Activated naive CD8-positive, alpha-beta T cell treated with anti-CD3 and anti-CD28 coated beads for 36 hours (primary cell): ENCODE measurements at places on chromosomes 16 and 17.

- no peak for DNase-seq
- H3K27me3 ChIP-seq = peaks cover 10% of the 10 kb centered on the region
- H3K36me3 ChIP-seq = no peaks in the 10 kb centered on the region
- peaks cover 2% of the 10 kb centered on the region for H3K4me1 ChIP-seq
- no peak overlapping the region for H3K27ac ChIP-seq
- no peak overlapping the region for H3K4me3 ChIP-seq
Measured at GRCh38 chr17:62821189-62822079, 13.3 kb upstream of the MARCHF10 start.

DNA sequence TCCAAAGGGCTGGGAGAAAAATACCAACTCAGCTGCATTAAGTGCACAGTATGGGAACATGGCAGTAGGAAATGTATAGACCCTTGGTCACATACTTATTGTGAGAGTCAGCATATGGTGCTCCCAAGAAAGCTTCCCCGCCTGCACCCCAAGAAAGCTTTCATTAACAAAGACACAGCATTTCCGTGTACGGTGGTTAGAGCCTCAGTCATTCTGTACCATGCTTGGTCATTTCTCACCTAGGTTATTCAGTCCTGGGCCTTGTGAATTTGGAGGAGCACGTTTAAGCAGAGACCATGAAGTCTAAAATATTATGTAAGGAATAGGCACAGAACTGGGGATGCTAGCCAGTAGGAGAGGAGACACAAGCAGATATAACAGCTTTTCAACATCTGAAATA is 56.1 kb downstream of the ESRP2 start:
- H3K4me1 ChIP-seq = peaks cover 14% of the 10 kb centered on the region
- DNase-seq = no peak
- peaks cover 43% of the 10 kb centered on the region for H3K36me3 ChIP-seq

- H3K4me1 ChIP-seq = no peaks in the 10 kb centered on the region
- no peaks in the 10 kb centered on the region for H3K36me3 ChIP-seq
- H3K4me3 ChIP-seq = no peak overlapping the region
- no peak for DNase-seq
- H3K27ac ChIP-seq = no peak overlapping the region
Measured at GRCh38 chr16:66678337-66678736, 18.2 kb downstream of the CMTM4 start.

DNA sequence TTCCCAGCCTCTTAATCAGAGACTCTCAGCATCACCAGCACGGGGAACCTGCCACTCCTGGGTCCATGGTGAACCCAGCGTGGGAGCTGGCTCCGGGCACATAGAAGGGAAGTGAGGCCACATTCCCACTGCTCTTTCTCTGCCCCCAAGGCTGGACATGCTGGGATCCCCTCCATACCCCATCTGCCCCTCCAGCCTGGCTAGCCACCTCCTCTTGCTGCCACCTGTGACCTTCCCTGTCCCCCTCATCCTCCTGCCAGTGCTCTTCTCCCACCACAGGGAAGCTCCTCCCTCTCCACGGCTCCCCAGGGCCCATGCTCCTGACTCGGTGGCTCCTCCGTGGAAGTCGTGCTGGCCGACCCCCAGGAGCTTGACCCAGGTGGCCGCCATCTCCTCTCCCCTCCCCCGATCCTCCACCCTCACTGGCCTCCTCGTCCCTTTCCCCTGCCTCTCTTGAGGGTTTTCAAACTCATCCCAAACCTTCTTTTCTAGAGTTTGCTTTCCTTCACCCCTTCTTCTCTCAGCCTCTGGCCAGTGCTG is 139.1 kb upstream of the CHMP6 start:
- H3K4me3 ChIP-seq = no peak overlapping the region
- peak overlapping the region; percentile 62 for H3K27ac ChIP-seq
- peaks cover 53% of the 10 kb centered on the region for H3K4me1 ChIP-seq
- no peak for DNase-seq

GRCh38 chr16:47657977-47658376 is 196.8 kb downstream of the PHKB start:
- H3K4me1 ChIP-seq = no peaks in the 10 kb centered on the region
- peaks cover 41% of the 10 kb centered on the region for H3K36me3 ChIP-seq
- no peaks in the 10 kb centered on the region for H3K27me3 ChIP-seq
- H3K27ac ChIP-seq = no peak overlapping the region

DNA sequence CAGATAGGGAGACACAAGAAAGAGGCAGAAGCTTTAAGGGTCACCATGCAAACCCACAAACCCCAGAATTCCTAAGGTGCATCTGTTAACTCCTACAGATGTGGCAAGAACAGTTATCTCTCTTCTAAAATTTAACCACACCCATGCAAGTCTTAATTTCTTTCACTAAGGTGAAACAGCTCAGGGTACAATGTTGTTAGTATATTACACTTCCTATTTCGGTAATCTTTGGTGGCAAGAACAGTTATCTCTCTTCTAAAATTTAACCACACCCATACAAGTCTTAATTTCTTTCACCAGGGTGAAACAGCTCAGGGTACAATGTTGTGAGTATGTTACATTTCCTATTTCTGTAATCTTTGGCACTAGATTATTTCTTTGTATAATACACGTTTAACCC is 6.6 kb downstream of the CCL23 start:
- peaks cover 10% of the 10 kb centered on the region for H3K27me3 ChIP-seq
- no peak overlapping the region for H3K4me3 ChIP-seq
- no peak for DNase-seq
- no peaks in the 10 kb centered on the region for H3K4me1 ChIP-seq

GRCh38 chr17:71764505-71764904 is 356.3 kb upstream of the SOX9 start:
- H3K4me1 ChIP-seq = no peaks in the 10 kb centered on the region
- H3K4me3 ChIP-seq = no peak overlapping the region
- H3K27ac ChIP-seq = no peak overlapping the region

DNA sequence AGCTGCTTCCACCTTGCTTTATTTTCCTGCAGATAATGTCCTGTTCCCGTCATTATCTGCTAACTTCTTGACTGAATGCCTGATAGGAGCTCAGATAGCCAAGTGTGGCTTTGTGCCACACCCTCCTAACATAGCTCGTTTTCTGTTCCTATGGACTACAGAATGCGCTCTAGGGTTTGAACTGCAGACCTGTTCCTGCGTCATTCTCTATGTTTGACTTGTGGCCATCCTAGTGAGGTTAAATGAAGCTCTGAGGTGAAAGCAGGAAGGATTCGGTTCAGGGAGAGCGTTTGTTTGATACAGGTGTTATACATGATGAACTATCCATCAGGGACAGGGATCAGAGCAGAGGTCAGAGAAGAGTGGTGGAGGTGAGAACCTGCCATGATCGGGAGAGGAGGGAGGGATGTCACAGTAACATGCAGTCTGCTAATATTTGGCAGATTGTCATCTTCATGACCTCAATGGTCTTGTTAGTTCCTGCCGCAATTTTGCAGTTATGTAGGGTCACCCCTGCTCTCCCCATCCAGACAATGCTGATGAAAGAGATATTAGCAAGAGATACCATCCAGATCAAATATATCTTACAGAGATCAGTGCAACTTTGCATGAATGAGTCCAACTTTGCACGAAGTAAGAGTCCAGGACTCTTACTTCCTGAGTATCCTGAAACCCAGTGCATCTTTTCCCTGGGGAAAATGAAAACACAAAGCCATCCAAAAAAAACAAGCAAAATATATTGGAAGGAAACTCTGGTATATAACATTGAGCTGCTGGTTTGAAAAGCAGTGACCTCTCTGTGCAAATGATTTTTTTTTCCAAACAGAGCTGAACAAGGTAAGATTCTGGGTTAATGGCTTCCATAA is 32.8 kb downstream of the MPHOSPH6 start:
- H3K36me3 ChIP-seq = peaks cover 42% of the 10 kb centered on the region
- H3K4me3 ChIP-seq = no peak overlapping the region
- H3K4me1 ChIP-seq = peaks cover 15% of the 10 kb centered on the region
- no peaks in the 10 kb centered on the region for H3K27me3 ChIP-seq
- no peak overlapping the region for H3K27ac ChIP-seq

GRCh38 chr17:68509141-68510057 is 2.8 kb upstream of the PRKAR1A start:
- peaks cover 11% of the 10 kb centered on the region for H3K36me3 ChIP-seq
- peaks cover 32% of the 10 kb centered on the region for H3K4me1 ChIP-seq
- H3K27ac ChIP-seq = no peak overlapping the region
- H3K27me3 ChIP-seq = no peaks in the 10 kb centered on the region
- DNase-seq = no peak

- no peaks in the 10 kb centered on the region for H3K36me3 ChIP-seq
- DNase-seq = no peak
- peaks cover 12% of the 10 kb centered on the region for H3K27me3 ChIP-seq
- no peak overlapping the region for H3K27ac ChIP-seq
- no peak overlapping the region for H3K4me3 ChIP-seq
- no peaks in the 10 kb centered on the region for H3K4me1 ChIP-seq
Measured at GRCh38 chr16:54210452-54211125, 76.0 kb downstream of the IRX3 start.

DNA sequence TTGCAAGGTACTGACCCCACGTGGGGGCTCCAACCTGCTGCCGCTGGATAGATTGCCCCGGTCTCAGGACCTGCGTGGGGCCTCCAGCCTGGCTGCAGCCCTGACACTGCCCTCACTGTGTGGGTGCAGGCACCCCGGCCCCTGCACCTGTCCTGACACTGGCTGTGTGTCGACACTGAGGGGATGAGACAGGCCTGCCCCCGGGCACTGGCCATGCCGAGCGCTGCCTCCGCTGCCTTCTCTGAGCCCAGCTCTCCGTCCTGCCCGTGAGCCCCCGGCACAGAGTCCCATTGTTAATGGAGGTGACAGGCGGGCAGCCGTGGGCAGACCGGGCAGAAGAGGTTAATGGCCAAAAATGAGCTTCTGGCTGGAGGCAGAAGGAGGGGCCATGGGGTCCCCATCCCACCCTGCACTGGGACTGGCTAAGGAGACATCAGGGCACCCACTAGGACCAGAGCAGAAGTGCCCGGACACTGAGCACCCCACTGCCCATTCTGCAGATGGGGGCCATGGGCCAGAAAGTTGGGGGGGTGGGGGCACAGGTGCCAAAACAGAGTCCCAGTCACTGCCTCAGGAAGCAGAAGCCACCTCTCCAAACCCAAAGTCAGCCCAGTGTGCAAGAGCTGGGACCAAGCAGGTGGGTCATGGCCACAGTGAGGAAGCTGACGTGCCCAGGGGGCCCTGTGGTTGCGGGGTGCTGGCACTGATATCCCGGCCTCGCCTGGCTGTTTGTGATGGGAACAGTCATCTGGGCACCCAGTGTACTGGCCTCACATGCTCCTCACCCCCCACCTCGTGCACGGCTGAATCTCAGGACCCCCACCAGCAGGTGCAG is 2.5 kb upstream of the PRR35 start:
- H3K27me3 ChIP-seq = peaks cover 14% of the 10 kb centered on the region
- H3K4me3 ChIP-seq = no peak overlapping the region
- H3K4me1 ChIP-seq = no peaks in the 10 kb centered on the region
- no peak for DNase-seq
- H3K27ac ChIP-seq = no peak overlapping the region
